ENCODE measurements at places on chromosomes 7 and 10.

DNA sequence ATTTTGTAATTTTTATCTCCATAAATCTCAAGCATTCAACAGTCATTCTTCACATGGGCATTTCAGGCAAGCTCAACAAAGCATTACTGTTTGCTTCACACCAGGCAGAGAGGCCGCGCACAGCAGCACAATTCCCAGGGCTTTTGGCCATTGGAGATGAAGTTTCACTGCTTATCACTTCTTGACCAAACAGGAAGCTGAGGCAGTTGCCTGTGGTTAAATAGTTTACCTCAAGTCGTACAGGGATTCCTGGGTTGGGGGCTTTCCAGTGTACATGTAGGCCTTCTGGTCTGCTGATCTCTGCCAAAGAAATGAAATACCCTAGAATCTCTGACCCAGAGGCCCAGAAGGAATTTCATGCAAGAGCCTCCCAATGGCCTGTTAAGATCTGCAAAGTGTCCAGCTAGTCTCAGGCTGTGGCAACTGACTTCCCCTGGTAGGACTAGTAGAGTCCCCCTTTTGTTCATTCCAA, 11.2 kb upstream of the PRDX3 start:
- DNase-seq = no peak

- no peak for DNase-seq
Measured at GRCh38 chr7:71613313-71613712, 481.4 kb downstream of the GALNT17 start.

DNA sequence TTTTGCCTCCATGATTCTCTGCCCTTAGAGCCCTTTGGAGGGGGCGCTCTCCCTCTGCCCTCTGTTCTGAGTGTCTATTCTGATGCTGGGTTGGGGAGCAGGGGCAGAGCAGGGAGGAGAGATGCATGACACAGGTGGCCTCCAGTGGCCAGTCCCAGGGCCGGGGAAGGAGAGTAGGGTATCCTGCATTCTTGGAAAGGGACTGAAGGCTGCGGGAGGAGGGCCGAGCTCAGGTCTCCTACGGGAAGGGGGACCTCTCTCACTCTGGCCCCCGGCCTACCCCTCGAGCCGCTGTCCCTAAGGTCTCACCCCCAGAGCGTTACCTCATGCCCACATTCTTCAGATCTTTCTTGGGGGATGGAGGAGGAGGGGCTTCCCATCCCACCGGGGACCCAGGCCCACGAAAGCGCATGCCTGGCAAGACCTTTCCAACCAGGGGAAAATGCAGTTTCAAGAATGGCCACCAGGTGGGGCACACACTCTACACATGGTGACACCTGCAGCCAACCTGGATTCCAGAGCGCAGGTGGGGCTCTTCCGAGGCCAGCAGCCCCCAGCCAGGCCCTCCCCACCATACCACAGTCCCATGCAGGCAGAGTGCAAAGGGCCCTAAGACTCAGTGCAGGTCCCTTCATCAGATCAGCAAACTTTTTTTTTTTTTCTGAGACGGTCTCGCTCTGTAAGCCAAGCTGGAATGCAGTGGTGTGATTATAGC, 86.4 kb downstream of the MYL10 start:
- peak; percentile 76 for DNase-seq

GRCh38 chr10:8078027-8078426, 23.5 kb downstream of the GATA3 start:
- no peak for DNase-seq

DNA sequence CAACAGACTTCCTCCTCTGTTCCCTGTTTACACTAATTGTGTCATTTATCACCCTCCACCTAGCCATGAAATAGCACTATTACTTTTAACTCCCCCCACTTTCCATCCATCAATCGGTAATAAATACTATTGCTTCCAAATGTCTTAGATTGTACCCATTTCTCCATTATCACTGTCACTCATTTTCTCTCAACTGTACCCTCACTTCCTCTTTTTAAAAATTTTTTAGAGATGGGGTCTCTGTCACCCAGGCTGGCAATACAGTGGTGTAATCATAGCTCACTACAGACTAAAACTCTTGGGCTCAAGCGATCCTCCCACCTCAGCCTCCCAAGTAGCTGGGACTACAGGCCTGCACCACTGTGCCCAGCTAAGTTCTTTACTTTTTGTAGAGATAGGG, 123.5 kb upstream of the EGR2 start:
- DNase-seq = no peak

GRCh38 chr7:101138213-101138870, 11.4 kb downstream of the SERPINE1 start:
- DNase-seq = peak; percentile 85

DNA sequence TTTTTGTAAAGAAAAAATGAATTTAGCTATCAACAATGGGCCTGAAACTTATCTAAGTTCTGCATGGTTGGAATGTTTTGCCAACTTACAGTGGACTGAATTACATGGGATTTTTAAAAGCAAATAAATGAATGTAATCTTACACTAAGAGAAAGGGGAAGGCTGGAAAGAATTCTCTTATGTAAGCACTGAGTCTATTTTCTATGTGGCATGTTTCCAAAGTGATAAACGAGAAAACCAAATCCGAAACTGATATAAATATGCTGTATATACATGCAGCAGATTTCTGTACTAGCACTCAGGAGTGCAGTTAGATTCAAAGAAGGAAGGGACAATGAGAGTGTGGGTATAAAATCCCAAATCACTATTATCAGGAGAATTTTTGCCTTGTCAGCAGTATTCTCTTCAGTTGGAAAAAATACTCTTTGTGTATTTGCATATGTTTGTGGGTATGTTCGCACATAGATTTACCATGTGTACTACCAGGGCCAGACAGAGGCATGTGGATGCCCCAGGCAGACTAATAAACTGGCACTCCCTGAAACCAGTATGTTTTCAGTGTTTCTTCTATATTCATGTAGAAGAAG, 334.3 kb upstream of the SEMA3D start:
- no peak for DNase-seq

DNA sequence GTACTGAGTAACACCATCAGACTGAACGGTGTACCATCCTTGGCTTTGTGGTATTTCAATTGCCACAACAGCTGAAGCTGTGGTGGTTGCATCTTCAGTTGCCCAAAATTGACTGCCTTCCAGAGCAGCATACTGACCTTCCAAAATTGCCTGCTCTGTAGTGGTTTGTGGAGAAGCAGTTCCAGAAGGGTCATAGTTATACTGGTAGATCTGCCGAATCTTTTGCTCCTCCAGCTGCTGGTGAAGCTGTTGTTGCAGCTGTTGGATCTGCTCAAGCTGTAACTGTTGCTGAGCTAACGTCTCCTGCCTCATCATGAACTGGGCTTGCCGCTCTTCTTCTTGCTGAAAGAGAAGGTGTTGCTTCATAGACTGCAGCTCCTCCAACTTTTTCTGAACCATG, 212.2 kb downstream of the PCLO start:
- DNase-seq = no peak

DNA sequence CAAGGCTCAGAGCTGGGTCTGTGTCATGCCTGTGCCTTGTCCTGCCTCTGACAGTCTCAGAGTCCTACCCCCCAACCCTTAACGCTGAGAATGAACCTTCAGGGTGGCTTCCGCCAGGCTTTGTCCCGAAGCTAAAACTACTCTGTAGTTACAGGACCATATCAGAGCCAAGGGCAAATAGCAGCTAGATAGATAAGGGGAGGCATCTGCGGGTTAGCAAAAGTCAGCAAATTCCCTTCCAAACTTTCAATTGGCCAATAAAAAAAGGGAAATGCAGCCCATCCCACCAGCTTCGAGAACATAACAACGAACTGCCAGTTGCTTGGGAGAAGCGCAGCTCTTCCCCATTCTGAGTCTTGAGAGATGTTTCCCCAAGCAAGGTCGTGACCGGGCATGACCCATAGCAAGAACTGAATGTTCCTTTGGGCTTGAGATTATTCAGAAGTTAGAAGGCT, 17.7 kb downstream of the CCL24 start:
- no peak for DNase-seq
